ENCODE measurements at places on chromosomes 2 and 18. TPM values are rescaled to one million over a fixed set of nuclear protein-coding genes. Genes with fewer than 3 reads are reported as not detected.

DNA sequence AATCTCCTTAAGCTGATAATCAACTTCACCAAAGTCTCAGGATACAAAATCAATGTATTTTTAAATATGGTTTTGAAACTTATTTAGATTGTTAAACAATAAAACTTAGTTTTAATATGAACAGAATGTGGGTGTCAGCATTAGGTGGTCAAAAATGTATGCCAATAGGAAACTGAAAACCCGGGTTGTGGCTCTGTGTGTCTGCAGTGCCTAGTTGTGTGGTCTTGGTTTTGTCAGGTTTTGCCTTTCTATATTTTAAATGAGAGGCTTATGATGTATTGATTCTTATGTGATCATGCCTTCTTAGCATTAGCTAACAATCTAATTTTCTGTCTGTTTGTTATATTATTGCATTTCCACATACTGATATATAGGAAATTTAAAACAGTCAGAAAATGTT is 227.8 kb downstream of the ZNF407 start:
- DNase-seq: no peak

DNA sequence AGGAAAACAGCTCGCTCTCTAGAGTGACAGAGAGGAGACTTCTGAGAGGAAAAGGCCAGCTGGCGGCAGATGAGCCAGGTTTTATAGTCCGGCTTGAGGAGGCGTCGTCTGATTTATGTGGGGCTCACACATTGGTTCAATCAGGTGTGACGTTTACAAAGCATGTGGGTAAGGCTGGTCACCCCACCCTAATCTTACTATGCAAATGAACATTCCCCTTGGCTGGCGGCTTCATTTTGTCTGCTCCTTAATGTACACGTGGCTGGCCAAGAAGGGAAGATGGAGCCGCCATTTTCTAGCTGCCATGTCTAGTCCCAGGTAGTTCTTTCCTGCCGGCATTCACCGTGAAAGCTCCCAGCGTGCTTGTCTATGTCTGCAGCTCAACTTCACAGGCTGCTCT is 299.1 kb upstream of the SPRED2 start:
- no peak for DNase-seq

DNA sequence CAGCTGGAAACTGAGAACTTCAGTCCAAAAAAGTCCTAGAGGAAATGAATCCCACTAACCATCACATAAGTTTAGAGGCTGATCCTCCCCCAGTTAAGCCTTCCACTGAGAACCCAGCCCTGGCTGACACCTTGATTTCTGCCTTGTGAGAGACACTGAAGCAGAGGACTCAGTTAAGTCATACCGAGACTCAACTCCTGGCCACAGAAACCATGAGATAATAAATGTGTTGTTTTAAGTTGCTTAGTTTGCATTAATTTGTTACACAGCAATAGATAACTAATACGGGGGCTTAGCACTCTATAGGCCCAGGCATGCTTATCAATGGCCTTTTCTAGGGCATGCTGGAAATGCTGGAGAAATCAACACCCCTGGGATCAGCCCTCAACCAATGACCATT is 3.4 kb upstream of the ADD2 start:
- no peak for DNase-seq

- peak; percentile 97 for DNase-seq
These were observed 151.3 kb downstream of the ZFP36L2 start for GRCh38 chr2:43075054-43075593.

GRCh38 chr2:18325118-18325517 is 235.3 kb downstream of the RDH14 start:
- DNase-seq: no peak

DNA sequence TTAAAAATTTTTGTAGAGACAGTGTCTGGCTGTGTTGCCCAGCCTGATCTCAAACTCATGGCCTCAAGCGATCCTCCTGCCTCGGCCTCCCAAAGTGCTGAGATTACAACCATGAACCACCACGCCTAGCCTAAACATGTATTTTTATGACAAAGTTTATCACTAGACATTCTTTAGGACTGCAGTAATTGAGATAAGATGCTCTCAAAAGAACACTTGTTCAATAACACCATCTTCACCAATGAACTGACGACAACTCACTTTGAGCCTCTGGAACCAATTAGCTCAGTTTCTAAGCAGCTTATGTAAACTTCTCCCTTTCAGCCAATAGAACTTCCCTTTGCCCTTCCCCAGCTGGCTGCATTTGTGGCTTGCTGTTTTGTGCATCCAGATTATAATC is 15.3 kb upstream of the PPP4R1 start:
- no peak for DNase-seq

- DNase-seq: no peak
These were observed 624 bp downstream of the ZNF516 start for GRCh38 chr18:76494231-76495005.

DNA sequence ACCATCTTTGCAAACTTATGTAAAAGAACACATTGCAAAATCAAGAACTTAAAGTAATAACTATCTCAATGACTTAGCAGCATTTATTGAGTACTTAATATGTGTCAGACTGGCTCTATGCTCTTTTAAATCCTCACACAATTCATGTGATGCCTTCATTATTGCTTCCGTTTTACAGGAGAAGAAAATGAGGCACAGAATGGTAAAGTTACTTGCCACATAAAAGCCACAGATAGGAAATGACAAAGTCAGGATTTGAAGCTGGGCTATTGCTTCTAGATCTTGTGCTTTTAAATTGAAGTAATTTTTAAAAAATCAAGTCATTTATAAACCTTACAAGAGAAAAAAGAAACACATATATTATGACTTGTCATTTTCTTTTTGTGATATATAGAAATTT is 174.2 kb downstream of the WDR7 start:
- no peak for DNase-seq

- DNase-seq: no peak
These were observed 881.0 kb upstream of the CNTNAP5 start for GRCh38 chr2:123144082-123144481.

DNA sequence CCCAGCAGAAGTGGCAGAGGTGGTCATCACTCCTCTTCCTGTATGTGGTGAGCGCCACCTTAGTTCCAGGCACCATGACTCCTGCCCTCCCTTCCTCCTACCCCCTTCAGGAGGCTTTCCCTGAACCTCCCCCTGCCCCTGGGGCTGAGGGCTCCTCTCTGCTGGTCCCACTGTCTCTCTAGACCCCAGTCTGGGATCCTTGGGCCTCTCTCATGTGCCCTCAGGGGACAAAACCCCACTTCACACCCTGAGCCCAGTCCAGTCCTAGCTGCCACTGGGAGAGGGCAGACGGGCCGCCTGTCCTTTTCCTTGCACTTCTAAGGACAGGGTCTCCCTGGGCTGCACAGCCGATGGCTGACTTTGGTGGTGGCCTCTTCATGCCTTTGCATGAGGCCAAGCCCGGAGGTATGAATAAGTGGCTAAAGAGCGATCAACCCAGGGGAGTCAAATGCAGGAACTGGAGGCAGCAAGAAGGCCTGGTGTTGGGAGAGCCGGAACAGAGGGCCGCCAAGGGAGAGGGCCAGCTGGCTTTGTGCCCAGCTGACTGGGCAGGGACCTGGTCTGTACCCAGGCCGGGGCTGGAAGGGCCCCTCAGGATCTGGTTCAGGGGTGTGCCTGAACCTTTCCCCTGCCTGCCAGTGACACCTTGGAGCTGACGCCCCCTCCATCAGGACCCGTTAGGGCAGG is 29.5 kb downstream of the GLI2 start:
- DNase-seq: no peak

- DNase-seq: no peak
These were observed 25.9 kb downstream of the RAB12 start for GRCh38 chr18:8635087-8635486.

DNA sequence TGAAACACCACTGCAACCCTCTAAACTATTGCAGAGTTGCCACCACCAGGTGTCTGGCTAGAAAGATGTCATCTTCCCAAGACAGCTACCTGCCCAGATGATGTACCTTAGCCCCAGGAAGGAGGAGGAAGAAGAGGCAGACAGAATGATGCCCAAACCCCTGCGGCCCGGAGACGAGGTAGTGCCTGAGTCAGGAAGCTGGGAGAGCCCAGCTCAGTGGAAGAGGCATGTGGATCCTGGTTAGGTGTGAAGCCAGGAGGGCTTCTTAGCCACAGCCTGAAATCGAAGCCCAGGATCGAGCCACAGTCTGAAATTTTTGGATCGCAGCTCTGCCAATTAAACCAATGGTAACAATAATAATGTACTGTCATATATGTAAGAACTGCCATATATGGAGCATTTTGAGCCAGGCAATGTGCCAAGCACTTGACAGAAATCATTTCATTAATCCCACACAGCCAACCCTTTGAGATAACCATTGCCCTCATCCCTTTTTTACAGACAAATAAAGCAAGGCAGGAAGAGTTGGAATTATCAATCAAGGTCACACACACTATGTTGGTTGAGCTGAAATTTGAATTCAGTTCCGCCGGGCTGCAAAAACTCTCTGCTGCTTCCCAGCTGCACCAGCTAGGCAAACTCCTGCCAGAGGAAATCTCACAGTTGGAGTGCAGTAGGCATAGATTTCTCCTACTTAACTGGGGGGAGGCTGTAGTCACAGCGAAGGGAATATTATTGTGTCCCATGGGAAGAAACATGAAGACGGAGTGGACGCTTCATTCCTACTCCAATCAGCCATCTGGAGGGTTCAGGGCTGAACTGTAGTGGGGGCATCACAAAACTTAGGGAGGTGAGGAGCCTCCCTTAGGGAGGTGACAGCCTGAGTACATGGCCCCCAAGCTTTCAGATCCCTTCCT is 19.4 kb upstream of the CYP1B1 start:
- no peak for DNase-seq

- DNase-seq: no peak
These were observed 290.4 kb upstream of the TNP1 start for GRCh38 chr2:217150236-217150635.

DNA sequence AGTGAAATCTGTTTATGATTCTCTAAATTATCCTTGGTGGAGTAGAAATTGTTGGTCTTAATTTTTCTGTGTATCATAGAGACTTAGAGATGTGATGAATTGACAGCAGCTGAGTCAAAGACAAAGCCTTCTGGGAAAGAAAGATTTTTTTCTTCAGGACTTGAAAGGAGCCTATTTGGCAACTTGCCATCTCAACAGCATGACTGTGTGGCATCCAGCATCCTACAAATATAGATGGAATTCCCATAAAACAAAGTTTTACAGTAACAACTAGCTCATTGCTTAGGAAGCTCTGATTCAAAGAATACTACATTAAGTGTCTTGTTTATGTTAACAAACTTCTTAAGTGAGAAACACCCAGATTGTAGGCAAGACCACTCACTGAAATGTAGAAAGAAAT is 79.2 kb upstream of the SETBP1 start:
- peak; percentile 43 for DNase-seq

- peak; percentile 40 for DNase-seq
These were observed 43.3 kb upstream of the SERPINB2 start for GRCh38 chr18:63844254-63844653.

GRCh38 chr2:206867006-206867405 is 72.3 kb upstream of the CPO start:
- DNase-seq: no peak

DNA sequence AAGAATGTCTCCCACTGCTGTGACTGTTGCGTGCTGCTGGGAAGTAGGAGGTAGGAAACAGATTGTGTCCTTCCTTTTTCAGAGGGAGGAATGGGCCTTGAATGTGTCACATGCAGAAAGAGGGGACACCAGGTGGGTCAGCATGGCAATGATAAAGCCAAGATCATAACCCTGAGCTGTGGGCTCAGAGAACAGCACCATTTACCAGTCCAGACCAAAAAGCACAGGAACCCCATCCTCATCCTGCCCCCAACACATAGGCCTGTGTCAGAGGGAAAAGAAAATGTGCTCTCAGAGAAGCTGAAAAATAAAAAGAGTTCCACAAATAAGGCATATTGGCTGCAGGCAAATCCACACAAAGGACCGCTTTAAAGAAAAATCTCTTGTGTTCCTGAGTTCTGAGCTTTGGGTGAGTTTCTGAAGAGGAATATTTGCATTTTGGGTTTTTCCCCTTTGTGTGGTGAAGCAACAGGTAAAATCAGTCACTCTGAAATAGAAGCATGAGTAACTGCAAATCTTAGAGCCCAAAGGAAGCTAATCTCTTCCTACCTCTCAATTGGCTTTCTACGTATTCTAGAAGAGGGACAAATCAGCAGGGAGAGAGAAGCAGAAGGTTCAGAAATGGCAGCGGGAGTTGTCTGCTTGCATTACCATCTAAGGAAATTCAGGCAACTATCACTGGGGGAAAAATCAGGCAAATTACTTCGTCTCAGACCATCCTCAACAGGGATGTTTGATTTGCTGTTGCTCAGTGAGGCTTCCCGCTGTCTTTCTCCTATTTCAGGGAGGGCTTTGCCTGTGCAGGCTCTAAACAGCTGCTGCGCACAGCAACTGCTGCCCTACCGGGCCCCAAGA is 106.8 kb downstream of the BCL11A start:
- DNase-seq: no peak

- no peak for DNase-seq
These were observed 272.5 kb downstream of the DYSF start for GRCh38 chr2:71725836-71726235.

DNA sequence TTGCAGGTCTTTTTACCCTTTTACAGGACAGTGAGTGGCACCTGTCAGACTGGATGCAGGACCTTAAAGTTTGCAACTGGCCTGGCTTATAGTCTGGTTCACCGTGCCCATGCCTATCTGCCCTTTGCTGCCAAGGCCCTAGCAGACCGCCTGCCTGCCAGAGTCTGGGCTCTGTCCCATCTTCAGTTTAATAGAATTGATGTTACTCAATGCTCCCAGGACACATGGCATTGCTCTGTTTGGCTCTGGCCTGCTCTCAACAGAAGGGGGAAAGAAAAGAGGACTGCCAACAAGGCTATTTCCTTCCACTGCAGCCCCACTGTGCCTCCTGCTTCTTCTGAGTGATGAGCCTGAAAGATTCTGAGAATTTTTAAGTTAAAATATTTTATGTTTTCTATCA is 25.6 kb upstream of the TMEM178A start:
- no peak for DNase-seq

Gene AMMECR1L
- total RNA-seq: 17.1 TPM

Gene PDE1A
- 0.30 TPM for total RNA-seq

Gene CCDC121
- 2.9 TPM for total RNA-seq

Gene EIF4E2
- total RNA-seq: 69.3 TPM

Gene TLX2
- total RNA-seq: 3.8 TPM

Gene MZT2A
- 202 TPM for total RNA-seq

Gene REEP1
- 0.25 TPM for total RNA-seq

Gene LHCGR
- total RNA-seq: not detected

Gene NDUFV2
- total RNA-seq: 215 TPM
